ENCODE measurements at places on chromosomes 6 and 20. TPM values are rescaled to one million over a fixed set of nuclear protein-coding genes. Genes with fewer than 3 reads are reported as not detected.

C6orf15 gene
- not detected for total RNA-seq

GINM1 gene
- total RNA-seq, result 21.4 TPM

TNFAIP3 gene
- total RNA-seq, result 4.2 TPM

DPPA5 gene
- total RNA-seq, result 6.7 TPM

VWA7 gene
- 1.2 TPM for total RNA-seq

CNKSR3 gene
- 5.7 TPM for total RNA-seq

Measured in WTC11 (cell line).